ENCODE measurements at places on chromosomes 2 and 18. TPM values are rescaled to one million over a fixed set of nuclear protein-coding genes. Genes with fewer than 3 reads are reported as not detected.

DNA sequence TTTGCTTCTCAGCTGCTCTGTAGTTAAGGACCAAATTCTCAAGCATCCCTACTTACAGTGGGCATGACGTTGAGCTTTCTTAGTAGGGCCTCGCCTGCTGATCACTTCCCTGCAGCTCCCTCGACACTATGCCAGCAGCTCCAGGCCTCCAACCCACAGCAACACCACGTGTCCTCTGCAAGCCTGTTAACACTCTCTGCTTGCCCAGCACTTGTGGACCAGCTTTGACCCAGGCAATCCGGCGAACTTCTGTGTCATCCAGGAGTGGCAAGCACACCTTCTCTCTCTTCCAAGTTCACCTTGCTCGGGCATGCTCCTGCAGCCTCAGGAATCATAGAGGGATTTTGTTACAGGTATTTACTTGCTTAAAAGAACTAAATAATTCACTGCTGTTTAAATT is 138.6 kb upstream of the FHL2 start:
- no peak for DNase-seq

The FTCDNL1 gene
- total RNA-seq, result 5.0 TPM

DNA sequence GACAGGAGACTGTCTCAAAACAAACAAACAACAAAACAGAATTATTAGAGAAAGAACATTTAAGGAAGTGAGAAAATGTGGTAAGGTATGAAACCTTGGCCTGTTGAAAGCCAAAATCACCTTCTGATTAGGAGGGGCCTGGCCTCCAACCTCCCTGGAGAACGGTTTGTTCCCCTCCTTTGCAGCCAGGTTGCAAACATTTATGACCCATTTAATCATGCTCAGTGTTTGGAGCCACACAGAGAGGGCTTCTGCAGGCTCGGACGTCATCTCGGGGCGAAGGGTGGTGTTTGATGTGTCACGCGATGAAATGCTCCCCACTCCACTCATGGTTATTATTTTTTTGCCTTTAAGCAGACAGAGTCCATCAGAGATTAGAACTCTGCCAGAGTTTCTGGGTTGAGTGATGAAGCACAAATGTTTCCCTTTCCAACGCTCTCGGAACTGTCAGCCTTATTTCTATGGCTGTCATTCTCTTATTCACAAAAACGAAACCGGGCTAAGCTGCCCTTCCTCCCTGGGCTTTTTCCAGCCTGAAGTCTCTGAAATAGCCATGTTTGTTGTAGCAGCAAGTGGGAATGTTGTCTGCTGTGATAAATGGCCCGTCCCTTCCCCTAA is 33.6 kb upstream of the ROCK2 start:
- no peak for DNase-seq

DNA sequence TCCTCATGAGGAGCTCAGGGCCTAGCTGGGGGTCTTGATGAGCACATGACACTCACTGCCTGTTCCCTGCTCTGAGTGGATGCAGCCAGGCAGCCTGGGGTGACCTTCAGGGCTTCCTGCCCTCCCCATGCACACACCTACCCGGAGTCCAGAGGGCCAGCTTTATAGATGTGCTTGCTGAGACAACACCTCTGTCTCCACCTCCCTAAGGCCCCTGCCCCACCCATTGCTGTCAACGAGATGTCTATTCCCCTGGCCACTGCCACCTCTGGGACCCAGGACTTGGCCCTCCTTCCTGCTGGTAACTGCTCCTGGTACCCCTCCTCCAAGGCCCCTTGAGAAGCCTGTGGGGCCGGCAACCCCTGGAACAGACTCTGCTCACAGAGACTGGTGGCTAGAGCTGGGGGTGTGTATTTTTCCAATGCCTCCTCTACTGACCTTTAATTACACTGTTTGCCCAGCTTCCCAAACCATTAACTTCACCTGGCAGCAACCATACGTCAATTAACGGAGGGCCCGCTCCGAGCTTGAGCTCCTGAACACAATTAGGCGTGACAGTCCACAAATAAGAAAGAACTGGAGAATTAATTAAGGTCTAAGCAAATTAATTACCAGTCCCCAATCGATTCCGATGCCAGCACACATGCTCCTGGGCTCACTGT is 66.3 kb downstream of the EMX1 start:
- DNase-seq, result no peak

The CYTIP gene
- 3.2 TPM for total RNA-seq

- no peak for DNase-seq
These were observed 126.9 kb upstream of the TLK1 start for GRCh38 chr2:171287611-171288010.

DNA sequence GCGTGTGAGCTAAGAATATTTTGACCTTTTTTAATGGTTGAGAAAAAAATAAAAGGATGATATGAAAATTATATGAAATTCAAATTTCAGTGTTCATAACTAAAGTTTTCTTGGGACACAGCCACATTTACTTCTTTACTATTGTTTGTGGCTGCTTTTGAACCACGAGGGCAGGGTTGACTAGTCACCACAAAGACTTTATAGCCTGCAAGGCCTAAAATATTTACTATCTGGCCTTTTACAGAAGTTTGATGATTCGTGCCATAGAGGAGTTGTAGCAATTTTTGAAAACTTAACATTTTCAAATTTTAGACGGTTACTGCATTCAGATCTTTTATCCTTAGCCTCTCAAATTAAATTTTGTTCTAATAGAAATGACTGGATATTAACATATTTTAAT is 69.9 kb downstream of the LIMS1 start:
- no peak for DNase-seq

GRCh38 chr2:219664944-219665343 is 37.5 kb downstream of the SLC4A3 start:
- no peak for DNase-seq

GRCh38 chr2:61247204-61247812 is 85.3 kb downstream of the C2orf74 start:
- DNase-seq, result no peak

The ALPI gene
- not detected for total RNA-seq

DNA sequence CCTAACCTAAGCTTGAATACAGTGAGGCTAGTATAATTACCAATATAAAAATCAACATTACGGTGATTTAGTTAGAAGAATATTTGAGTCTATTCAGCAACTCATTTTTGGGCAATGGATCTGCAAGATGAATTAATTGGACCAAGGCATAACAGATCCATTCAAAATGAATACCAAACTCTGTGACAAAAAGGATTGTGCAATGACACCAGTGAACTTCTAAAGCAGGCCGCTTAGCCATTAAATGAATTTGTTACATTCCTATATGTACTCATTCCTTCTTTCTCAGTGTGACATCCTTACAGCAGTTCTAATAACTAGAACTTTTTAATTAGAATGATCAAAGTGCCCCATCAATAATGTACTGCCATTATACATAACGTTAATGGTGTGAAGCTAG is 44.3 kb downstream of the ZC3H15 start:
- DNase-seq, result no peak

DNA sequence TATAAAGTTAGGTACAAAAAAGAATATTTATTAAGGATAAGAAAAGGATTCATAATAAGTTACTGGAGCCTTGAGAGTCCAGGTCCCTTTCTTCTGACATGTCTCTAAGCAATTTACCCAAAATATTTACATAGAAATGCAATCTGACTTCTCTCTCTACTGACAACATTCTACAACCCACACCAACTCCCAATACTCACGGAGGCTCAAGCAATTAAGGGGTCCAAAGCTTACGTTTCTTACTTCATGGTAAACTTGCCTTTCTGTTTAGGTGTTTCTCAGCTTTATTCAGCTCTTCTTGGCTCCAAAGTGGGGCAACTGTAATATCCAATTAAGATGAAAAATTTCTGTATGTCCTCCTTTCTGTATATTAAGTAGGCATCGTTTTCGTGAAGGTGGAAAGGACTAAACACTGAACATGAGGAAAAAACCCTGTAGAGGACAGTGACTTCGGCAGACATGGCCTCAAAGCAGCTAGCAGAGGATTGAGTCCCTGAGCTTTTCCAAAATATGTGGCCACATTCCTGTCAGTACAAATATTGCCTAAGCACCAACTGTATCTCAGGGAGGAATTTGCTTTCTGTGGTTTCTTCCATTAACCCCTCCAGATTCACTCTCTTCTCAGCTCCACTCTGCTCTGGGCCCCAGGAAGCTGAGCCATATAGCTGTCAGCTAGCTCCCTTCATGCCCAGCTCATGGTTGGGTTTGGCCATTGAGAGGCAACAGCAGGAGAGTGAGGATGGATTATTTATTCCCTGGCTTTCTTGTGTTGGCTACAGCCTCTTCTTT is 67.9 kb upstream of the GLS start:
- no peak for DNase-seq

GRCh38 chr2:73253400-73253799 is 19.3 kb downstream of the CCT7 start:
- DNase-seq, result no peak

- DNase-seq, result no peak
These were observed 344.0 kb downstream of the ARHGAP15 start for GRCh38 chr2:143473216-143473615.

DNA sequence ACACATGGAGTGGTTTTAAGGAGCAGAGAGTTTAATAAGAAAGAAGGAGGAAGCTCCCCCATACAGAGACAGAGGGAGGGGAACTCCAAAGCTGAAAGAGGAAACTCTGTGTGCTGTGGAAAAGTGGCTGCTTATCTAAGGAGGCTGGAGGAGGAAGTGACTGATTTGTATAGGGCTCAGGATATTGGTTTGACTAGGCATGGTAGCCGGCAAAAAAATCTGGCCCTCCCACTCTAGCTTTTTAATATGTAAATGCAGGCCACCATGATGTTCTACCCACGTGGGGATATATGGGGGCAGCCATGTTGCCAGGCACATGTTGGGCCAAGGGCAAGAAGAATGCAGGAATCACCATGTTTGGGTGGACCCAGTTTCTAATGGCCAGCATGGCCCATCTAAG is 64.3 kb downstream of the HNMT start:
- no peak for DNase-seq

DNA sequence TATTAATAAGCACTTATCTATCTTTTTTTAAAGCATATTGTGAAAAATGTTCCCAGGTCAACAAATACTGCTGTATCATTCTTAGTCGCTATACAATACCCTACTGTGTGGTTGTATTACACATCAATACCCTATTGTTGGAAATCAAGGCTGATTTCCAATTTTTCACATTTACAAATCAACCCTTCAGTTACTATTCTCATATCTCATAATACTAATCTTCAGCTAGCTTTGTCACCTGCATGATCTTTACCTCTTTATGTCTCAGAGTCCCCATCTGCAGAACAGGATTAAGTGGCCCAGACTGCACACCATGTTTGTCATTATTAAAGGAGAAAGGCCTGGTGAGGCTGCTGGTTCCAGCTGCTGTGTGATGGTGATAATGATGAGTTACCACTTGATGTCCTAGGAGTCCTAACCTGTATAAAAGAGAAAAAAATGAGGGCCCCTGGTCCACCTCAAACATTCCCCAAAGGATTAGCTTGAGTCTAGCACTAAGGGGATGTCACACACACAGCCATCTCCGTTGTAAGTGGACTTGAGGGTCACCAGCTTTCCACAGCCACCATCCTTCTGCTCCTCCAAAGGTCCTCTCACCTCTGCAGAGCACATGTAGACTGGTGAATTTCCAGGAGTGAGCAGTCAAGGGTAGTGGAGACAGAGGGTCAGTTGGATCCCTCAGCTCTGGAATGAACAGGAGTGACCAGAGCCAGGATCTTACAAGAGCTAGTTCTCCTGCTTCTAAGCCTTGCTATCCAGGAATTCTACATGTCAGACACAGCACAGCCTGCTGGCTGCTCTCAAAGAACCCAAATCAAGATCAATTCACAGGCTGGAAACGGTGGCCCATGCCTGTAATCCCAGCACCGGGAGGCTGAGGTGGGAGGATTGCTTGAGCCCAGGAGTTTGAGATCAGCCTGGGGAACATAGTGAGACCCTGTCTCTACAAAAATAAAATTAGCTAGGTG is 36.0 kb upstream of the BIN1 start:
- DNase-seq, result no peak

DNA sequence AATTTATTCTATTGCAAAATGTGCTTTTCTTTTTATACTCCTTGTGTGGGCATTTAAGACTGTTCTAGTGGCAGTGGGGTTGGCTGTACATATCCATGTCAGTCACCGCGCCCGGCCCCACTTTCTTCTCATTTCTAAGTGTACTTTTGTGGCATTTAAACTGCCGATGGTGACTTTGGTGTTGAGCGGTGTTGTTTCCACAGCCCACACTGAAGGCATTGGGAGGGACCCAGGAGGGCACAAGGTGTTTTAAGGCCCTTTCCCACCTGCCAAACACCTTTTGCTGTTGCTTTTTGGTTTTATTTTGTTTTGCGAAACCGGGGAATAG is 369.7 kb downstream of the MTX2 start:
- no peak for DNase-seq

DNA sequence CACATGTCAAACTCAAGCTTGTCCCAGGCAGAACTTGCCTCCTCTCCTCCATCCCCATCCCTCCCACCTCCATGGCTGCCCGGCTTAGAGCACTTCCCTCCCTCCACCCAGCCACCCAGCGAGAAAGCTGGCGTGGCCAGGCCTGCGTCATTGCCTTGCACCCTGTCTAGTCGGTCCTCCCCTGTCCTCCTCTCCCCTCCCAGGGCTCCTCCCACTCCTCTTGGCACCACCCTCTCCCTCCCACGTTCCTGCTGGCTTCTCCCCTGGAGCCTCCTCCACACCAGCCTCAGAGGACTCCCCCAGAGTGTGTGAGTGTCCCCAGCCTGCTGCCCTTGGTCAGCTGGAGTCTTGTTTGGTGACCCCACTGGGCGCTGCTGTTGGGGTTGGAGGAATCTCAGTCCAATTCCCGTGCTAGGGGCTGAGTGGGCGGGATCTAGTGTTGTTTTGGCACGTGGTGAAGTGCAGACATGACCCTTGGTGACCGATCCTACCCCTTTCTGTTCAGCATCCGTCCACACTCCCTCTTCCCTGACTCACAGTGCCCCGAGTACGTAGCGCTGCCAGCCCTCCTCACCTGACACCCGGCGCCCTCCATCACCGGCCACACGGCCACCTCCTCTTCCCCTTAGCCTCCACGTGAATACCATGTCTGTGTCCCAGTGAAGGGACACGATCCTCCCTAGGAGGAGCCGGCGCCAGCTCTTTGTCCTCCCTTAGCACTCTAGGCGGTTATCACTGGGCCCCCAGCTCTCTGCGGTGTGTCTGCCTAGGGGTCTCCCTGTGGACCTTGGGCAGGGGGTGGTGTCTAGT is 41.4 kb downstream of the ATP6V1C2 start:
- no peak for DNase-seq

DNA sequence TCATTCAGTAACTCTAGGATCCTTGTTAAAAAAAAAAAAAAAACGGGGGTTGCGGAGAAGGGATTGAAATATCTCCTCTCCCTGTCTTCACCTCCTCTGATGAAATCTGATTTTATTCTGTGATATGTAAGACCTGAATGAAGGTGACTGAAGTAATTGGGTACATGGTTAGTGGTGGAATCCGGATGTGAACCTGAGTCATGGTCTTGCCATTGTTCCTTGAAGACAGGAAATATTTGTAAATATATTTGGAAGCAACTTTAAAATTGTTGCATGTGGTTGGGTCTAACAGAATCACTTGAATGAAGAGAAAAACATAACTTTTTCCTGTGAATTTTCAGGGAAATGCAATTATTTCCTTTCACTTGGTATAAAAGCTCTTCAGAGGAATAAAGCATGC is 3.0 kb upstream of the IL1A start:
- no peak for DNase-seq

DNA sequence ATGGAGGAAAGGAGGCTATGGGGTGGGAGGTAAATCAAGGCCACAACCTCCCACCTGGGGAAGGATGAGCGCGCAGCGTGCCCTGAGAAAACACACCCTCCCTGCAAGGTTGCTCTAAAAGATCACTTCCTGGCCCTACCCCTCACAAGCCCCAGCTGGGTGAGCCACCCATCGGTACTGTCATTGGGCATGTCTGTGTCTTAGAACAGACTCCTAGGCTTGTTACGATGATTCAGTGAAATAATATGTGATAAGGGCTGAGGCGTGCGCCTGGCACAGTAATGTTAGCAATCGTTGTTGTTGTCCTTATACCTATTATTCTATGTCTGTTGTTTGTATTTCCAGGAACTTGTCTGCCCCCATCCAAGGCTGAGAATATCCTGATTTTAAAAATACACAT is 175.1 kb downstream of the ZFP36L2 start:
- no peak for DNase-seq

Measured in esophagus squamous epithelium (tissue), 5 donors.